ENCODE measurements at places on chromosomes 2 and 18.

GRCh38 chr2:210366675-210367080 lies 51.7 kb upstream of the MYL1 start:
- no peak for DNase-seq

DNA sequence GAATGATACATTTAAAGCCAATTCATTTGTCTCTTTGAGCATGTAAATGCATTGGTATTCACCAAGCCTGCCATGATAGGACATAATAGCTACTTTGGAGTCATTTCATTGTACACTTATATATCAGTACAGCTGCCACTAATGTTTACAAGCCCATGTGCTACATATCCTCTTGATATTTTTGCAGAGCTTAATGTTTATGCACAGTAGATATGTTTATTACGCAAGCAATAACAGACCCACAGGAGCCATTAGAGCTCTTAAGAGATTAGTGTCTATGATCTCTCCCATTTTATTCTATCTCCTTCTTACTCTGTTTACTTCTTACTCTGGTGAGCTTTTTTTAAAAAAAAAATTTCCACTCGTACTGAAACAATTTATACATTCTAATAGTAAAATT lies 1132.1 kb upstream of the ZEB2 start:
- DNase-seq: no peak

- DNase-seq: no peak
Observed at GRCh38 chr2:176085861-176086771, 2.4 kb upstream of the EVX2 start.

DNA sequence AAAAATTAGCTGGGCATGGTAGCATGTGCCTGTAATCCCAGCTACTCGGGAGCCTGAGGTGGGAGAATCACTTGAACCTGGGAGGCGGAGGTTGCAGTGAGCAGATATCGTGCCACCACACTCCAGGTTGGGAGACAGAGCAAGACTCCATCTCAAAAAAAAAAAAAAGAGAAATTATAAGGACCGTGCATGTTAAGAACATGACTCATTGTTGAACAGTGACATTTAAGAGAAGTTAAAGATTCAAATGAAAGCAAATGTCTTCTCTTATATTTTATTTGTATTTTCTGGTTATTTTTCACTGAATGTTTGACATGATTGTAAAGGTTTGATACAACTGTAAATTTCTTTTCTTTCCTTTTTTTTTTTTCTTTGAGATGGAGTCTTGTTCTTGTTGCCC lies 69.6 kb downstream of the APLF start:
- no peak for DNase-seq

Data from DMS79 treated with DMSO at 0.1 percent for 48 hours (cell line).